GM19239 (cell line): ENCODE measurements at places on chromosomes 6 and 20.

- no peak for DNase-seq
Observed at GRCh38 chr6:155832596-155832995, 377.0 kb upstream of the NOX3 start.

- peak; percentile 60 for DNase-seq
Observed at GRCh38 chr6:90369024-90369519, 72.4 kb upstream of the BACH2 start.

DNA sequence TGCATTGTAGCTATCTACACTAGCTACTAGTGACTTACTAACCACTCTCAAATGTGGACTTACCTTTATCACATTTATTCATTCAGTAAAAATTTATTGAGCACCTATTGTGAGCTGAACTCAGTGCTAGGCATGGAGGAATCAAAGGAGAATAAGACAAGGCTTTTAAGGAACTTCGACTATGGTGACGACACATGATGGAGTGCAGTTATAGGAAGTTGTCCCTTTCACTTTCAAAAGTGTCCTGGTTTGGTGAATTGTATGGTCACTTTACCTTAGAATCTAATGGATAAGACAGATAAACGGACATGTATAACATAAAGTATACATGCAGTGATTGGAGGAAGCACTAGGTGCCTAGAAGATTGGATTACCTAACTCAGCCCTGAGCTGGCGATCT is 4.3 kb downstream of the AKAP7 start:
- DNase-seq, result no peak

- peak; percentile 53 for DNase-seq
Observed at GRCh38 chr6:37535759-37536490, 36.2 kb upstream of the CCDC167 start.

DNA sequence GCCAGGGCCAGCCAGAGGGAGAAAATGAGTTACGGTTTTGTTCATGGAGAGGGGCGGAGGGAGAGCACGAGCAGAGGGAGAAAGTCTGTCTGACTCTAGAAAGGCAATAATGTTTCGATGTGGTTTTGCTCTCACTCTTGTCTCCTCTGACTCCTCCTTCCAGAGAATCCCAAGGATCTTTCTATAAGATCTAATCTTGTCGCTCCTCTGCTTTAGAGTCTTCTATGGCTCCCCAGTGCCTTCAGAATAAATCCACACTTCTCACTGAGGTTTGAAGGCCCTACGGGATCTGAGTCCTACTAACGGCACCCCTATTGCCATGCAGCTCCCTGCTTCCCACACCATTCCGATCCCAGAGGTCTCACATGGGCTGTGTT is 66.8 kb downstream of the KCNB1 start:
- DNase-seq, result no peak

DNA sequence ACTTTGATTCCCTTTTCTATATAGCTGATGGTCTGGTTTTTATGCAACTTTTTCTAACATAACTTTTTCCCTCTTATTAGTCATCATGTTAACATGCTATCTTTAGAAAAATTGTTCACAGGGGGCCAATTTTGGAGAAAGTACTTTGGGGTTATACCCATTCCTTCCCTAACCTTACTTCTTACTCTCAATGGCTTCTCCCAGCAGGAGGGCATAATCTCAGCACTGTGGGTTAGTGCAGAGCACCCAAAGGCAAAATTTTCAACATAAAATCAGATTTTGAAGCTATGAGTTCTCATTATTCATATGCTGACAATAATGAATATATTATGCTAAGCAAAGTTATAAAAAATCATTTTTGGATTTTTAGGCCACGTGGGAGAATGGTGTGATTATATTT is 299.2 kb downstream of the SLC35F1 start:
- no peak for DNase-seq

DNA sequence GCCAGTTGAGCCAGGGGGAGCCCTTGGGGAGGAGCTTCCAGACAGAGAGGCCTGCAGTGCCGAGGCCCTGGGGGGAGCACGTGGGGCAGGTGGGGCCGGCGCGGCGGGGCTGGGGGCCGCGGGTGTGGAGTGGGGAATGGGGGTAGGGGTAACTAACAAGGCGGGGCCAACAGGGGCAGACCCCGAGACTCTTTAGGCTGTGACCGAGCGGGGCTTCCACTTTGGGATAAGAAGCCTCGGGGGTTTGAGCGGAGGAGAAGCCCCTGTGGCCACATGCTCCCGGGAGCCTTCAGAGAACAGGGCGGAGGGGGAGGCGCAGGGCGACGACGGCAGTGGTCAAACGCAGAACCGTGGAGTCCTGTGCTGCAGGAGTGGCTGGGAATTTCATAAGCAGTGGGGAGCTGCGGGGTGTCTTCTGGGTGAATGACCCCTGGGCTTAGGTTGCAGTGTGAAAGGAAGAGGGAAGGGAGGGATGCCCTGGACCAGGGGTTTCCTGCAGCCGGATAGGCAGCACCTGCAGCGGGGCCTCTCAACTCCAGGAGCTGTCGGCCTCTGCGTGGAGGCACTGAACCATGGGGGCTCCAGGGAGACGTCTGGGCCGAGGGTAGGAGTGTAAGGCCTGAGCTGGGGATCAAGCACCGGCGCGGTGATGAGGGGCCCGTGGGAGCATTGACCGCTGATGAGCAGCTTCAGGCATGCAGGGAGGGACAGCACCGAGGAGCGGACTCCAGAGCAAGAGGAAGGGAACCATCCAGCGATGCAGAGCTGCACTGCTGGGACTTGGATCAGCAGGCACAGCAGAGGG is 121.0 kb downstream of the SYNDIG1 start:
- no peak for DNase-seq

DNA sequence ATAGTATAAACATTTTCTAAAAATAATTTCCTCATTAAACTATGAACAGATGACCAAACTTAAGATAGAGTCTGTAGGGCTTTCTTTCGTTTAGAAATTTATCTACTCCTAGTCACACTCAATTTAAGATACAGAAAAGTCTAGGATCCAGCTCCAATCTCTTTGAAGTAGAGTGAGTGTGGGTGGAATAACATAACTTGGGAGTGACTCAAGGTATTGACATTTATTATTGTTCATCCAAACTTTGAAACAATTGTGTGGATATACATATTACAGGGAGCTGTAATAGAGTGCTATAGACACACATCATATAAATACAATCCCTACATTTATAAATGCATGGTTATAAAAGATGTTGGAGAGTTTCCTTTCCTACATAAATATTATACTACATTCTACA is 715.2 kb upstream of the MANEA start:
- DNase-seq, result no peak

DNA sequence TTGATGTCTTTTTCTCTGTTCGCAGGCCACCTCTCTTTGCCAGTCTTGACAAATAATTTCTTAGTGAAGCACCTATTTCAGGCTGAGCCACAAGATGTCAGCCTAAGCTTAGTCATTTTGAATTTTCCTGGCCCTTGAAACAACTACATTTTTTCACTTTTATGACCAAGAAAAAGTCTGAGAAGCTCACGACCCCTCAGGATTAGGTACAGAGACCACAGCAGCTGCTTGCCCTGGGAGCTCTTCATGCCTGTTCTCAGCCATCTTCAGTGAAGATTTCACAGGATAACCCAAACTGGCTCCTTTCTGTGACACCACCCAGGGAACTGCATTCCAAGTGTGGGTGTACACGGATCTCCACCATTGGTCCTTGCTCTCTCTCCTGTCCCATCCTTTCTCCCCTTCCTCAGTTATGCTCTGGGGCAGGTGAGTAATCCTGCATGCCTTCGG is 38.4 kb upstream of the SPTLC3 start:
- DNase-seq, result no peak

- DNase-seq, result no peak
Observed at GRCh38 chr6:36716476-36717093, 19.0 kb downstream of the RAB44 start.

DNA sequence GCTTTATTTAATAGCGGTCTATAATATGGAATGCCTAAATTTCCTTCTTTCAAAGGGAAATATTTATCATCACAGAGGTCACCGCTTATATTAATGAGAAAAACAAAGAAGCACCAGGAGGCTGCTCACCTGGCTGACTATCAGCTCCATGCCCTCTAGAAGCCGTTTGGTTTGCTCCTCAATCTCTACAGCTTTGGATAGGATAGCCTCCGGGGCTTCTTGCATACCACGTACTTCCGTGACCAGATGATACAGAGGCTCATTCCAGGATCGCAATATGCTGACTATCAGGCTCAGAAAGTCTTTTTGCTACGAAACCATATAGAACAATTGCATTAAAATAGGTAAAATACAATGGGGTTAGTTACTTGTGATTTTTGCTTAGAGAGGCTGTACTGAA is 6.8 kb downstream of the PRL start:
- DNase-seq, result no peak

DNA sequence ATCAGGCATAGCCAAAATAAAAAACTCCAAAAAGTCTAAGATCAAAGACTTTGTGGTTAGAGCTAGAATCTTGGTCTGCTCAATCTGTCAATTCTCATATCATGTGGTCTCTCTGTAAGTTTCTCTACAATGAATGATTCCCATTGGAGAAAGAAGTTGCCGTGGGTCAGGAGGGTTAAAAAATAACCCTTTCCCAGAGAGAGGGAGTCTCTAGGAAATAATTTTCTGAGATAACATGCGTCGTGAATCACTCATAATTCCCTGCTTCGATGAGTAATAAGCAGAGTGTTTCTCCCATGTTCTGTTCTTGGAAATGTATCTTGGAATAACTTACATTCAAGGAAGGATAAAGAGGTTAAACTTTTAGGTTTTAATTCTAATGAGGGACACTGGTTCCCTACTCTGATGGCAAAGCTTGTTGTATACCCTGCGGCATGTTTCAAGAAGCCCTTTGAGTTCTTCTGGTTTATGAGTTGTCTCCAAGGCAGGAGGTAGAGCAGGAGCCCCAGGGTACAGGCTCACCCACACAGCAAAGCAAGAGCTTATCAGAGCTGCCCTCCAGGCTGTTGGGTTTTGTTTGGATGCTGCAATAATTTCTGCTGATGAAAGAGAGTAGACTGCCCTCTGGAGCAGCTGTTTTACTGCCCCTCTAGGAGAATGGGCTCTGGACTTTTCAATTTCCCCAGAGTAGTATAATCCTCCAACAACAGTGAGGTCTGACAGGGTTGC is 599.1 kb downstream of the QKI start:
- no peak for DNase-seq

GRCh38 chr20:59636766-59637370 is 32.5 kb downstream of the PHACTR3 start:
- DNase-seq, result no peak

DNA sequence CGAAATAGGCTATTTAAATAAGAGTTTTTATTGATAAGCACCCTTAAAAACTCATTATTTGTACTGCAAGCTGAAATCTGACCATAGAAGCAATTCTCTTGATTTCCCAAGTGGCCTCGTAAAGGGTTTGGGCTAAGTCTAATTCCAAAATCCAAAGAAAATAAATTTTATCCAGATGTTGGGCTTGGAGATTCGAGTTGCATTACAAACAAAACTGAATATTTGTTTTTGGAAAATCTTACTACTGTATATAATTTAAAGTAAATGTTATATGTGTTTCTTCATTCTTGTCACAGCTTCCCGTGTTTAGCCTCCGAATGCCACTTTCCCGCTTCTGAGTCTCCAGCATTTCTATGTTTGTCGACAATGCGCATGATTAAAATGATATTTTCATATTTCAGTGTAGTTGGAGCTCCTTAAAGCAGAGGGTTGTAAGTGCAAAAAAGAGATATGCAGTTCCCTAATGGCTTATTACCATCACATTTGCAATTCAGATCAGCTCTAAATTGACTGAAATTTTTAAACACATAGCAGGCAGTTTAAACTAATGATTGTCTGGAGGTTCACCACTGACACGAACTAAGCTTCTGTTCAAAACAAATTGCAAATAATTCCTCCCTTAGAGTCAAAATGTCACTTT is 47.0 kb downstream of the PRL start:
- DNase-seq, result no peak
